Uterus (tissue), 4 donors: ENCODE measurements at places on chromosomes 5 and 9. TPM values are rescaled to one million over a fixed set of nuclear protein-coding genes. Genes with fewer than 3 reads are reported as not detected.

Gene FAM221B
- total RNA-seq: not detected

DNA sequence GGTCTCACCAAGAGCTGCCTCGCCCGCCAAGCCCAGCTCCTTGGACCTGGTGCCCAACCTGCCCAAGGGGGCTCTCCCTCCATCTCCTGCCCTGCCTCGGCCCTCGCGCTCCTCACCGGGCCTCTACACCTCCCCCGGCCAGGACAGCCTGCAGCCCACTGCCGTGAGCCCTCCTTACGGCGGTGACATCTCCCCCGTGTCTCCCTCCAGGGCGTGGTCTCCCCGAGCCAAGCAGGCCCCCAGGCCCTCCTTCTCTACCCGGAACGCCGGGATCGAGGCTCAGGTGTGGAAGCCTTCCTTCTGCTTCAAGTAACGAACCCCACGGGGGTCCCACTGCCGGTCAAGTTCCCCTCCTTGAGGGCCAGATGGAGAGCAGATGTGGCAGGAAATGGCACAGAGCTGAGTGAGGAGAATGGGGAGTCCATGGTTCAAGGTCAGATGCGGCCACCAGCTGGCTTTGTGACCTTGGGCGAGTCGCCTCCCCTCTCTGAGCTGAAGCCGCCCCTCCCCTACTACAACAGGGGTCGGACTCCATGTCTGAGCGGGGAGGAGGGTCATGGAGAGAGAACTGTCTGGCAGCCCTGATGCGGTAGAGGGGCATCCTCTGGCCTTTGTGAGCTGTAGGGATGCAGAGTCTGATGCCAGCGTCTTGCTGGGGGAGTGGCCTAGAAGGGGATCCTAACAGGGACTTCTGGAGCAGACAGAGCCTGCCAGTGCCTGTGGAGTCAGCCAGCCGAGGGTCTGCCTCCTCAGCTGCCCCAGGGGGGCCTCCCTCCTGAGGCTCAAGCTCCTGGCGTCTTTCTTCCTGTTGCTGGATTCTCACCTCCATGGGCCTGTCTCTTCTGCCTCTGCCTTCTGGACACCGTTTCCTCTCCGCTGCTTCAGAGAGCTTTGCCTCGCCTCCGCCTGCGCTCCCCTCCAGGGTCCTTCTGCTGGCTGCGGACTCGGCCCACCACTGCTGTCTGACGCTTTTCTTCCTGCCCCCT is 9.9 kb downstream of the SYNPO start:
- H3K4me3 ChIP-seq: no peak overlapping the region
- H3K27ac ChIP-seq: no peak overlapping the region
- peaks cover 19% of the 10 kb centered on the region for H3K4me1 ChIP-seq
- H3K27me3 ChIP-seq: no peaks in the 10 kb centered on the region
- H3K36me3 ChIP-seq: no peaks in the 10 kb centered on the region

GRCh38 chr9:5195463-5195862 is 10.0 kb upstream of the INSL6 start:
- H3K27me3 ChIP-seq: no peaks in the 10 kb centered on the region
- no peak overlapping the region for H3K4me3 ChIP-seq
- H3K27ac ChIP-seq: no peak overlapping the region
- no peaks in the 10 kb centered on the region for H3K36me3 ChIP-seq
- DNase-seq: no peak

- H3K4me1 ChIP-seq: no peaks in the 10 kb centered on the region
- no peak overlapping the region for H3K27ac ChIP-seq
- no peaks in the 10 kb centered on the region for H3K36me3 ChIP-seq
- H3K27me3 ChIP-seq: no peaks in the 10 kb centered on the region
- no peak for DNase-seq
These were observed 322.4 kb downstream of the TMEM161B start for GRCh38 chr5:87946271-87946670.

GRCh38 chr9:137786511-137786920 is 91.1 kb upstream of the CACNA1B start:
- DNase-seq: no peak
- no peaks in the 10 kb centered on the region for H3K36me3 ChIP-seq
- H3K27me3 ChIP-seq: no peaks in the 10 kb centered on the region
- H3K4me3 ChIP-seq: no peak overlapping the region
